Cardiac fibroblast (primary cell): ENCODE measurements at places on chromosomes 7 and 10.

- DNase-seq: peak; percentile 80
Measured at GRCh38 chr7:47816647-47817046, 131.6 kb downstream of the PKD1L1 start.

- no peak for DNase-seq
Measured at GRCh38 chr7:142345811-142346210, 88.0 kb upstream of the PRSS58 start.

- DNase-seq: peak; percentile 97
Measured at GRCh38 chr10:113073549-113074189, 123.6 kb downstream of the TCF7L2 start.

GRCh38 chr10:31871266-31872065, 57.2 kb downstream of the ARHGAP12 start:
- no peak for DNase-seq

DNA sequence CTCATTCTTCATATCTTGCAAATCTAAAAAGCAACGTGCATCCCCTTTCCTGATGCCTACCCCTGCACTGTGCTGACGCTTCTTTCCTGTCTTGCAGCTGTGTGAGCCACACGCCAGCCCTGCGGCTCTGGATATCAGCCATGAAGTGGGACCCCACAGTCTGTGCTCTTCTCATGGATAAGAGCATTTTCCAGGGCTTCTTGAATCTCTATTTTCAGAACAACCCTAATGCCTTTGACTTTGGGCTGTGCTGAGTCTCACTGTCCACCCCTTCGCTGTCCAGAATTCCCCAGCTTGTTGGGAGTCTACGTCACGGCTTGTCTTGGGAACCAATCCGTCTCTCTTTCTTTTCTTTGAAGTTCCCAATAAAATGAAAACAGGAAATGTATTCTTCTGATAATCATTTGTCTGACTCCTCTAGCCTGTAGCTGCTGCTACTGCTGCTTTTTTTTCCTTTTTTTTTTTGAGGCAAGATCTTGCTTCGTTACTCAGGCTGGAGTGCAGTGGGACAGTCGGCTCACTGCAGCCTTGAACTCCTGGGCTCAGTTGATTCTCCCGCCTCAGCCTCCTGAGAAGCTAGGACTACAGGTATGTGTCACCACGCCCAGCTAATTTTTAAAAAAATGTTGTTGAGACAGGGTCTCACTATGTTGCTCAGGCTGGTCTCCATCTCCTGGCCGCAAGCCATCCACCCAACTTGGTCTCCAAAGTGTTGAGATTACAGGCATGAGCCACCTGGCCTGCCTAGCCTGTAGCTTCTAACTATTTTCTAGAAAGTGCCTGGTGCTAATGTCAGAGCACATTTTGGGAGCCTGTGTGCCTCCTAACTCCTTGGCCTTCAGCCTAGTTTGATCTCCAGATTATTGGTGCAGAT, 30.3 kb downstream of the GSTO2 start:
- peak; percentile 94 for DNase-seq

DNA sequence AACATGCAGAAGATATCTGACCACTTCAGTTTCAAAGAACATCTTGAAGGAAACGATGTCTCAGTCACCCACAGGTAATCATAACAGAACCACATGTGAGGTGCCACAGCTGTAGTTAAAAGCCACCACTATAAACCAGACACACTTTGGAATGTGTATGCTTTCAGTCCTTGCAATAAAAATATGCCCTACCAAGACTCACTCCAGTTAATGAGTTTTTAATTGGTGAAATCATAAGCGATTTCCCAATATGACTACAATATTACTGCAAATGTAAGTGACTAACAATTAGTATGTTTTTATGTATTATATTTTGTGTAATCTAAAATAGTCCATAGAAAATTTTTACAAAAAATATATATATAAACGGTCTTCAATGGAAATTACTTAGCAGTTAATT, 428.2 kb downstream of the PARD3 start:
- DNase-seq: peak; percentile 44

DNA sequence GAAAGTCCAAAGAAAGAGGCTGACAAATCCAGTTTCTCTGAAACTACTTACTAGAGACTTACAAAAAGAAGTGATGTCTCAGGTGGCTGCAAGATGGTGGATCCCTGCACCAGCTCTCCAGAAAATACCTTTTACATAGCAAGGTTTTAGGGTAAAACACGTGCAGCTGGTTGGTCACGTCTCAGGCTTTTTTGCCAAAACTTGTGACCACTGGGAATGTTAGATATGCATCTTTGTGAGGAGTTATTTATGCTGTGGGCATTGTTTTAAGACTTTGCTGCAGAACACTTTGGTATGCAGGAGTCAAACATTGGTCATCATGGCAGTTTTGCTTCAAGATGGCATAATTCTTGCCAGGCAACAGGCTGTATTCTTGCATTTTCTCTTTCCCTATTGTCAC, 1352.8 kb downstream of the REEP3 start:
- DNase-seq: peak; percentile 3

GRCh38 chr7:158740013-158740656, 35.5 kb upstream of the NCAPG2 start:
- DNase-seq: peak; percentile 93

DNA sequence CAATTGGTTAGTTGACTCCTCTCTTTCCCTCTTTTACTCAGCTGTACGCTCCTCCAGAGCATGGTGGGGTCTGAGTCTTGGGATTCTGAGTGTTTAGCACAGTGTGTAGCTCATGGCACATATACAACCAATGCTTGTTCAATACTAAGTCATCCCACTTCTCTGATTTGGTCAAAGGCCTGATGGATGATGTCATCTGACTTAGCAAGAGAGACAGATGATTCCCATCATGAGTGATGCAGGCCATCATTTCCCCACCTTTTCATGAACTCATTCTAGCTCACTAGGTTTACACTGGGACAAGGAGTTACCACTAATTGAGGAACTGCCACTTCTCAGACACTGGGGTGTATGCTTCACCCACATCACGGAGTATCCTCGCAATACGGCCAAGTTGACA, 3.8 kb downstream of the ICA1 start:
- no peak for DNase-seq

GRCh38 chr7:81298951-81299666, 380.3 kb upstream of the SEMA3C start:
- DNase-seq: peak; percentile 94

DNA sequence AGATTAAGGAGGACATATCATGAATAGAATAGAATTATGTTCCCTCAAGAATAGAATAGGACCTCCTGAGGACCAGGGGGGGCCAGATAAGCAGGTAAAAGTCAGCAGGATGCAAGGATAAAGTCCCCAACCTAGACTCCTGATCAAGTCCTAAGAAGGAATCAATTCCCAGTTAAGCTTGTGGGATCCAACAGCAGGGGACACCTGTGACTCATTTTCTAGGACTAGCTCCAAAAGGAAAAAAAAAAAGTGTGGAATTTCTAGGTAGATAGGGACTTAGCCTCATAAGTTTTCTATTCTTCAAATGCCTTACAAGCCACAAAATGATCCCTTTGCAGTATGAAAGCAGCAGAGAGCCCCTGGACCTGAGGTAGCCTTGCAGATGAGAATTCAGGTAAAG, 336.2 kb downstream of the WDR11 start:
- DNase-seq: no peak

DNA sequence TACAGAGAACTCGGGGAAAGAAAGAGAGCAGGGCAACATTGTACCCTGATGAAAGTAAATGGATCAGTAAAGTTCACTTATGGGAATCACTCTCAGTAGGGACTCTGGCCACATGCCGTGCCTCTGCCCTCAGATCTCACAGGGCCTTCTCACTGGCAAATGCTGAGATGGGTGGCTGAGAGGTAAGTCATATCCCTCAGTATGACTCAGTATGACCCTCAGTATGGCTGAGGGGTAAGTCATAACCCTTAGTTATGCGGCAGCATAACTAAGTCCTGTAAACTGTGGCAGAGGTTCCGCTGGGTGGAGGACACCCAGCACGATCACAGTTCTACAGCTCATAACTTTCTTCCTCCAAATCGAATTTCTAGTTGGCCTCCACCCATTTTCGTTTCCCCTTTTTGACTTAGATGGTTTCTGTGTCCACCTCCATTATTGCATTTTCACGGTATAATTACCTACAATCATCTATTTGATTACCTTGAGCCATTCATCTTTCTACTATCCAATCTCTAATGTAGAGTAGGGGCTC, 26.5 kb upstream of the WNT16 start:
- DNase-seq: no peak

- peak; percentile 69 for DNase-seq
Measured at GRCh38 chr7:74174606-74175082, 488 bp downstream of the EIF4H start.

DNA sequence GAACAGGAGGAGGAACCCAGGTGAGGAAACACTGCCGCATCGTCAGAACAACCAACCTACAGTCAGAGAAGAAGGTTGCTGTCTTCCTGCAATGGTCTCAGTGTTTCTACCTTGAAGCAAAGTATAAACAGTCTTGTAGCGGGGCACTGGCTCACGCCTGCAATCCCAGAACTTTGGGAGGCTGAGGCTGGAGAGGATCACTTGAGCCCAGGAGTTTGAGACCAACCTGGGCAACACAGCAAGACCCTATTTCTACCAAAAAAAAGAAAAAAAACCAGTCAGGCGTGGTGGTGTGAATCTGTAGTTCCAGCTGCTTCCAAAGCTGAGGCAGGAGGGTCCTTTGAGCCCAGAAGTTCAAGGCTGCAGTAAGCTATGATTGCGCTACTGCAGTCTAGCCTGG, 23.4 kb downstream of the SNX8 start:
- DNase-seq: no peak

DNA sequence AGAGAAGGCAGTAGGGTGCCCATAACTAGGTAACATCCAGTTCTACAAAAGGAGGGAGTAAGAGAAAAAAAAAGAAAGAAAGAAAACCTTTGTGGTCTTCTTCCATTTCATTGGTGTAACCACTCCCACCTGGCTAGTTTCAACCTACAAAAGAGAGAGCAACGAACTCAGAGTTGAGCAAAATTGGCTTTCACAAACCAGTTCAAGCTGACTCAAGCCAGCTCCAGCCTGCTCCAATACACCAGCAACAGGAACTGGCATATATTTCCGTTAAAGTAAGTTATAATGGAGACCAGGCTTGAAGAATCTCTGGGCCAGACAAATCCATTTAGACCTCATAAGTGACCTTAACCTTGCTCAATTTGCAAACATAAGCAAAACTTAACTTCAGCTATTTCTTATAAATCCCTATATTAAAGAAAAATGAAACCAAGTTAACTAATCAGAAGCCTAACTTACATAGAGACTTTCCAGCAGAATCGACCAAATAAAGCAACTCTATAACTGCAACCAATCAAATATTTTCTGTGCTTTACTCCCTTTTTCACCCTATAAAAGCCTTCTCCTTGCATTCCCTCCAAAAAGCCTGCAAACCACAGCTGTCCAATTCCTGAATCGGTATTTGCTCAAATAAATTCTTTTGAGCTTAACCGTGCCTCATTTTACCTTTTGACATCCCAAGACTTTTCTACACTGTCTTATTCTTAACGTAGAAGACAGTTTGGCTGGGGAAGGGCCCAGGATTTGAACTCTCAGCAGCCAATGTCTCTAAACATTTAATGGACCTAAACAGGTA, 10.1 kb downstream of the ANKRD22 start:
- no peak for DNase-seq

- DNase-seq: peak; percentile 64
Measured at GRCh38 chr10:102555781-102556328, 52.1 kb downstream of the SUFU start.

- DNase-seq: no peak
Measured at GRCh38 chr10:74750848-74751274, 75.5 kb upstream of the KAT6B start.

- no peak for DNase-seq
Measured at GRCh38 chr7:148975896-148976295, 52.4 kb downstream of the PDIA4 start.

DNA sequence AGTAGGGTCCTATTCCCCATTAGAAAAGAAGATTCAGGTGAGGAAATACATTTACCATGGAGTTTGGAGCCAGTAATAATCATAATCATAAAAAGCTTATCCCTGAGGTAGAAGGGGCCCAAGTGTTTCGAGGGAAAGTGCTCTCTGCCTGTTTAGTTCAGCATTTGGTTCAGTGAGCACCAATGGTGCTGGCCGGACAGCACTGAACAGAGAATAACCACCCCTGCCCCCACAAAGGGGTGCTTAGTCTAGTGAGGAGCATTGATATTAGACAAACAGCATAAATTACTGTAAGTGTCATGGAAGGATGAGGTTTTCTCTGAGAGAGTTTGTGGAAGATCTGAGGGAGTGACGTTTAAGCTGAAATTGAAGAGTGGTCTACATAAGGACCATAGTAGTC, 21.6 kb upstream of the ATE1 start:
- no peak for DNase-seq
